ENCODE measurements at places on chromosomes 7 and 10.

GRCh38 chr7:123849855-123850254 lies 4.9 kb downstream of the HYAL4 start:
- no peak for DNase-seq

GRCh38 chr10:101112799-101113594 lies 18.1 kb upstream of the TLX1 start:
- DNase-seq = no peak

DNA sequence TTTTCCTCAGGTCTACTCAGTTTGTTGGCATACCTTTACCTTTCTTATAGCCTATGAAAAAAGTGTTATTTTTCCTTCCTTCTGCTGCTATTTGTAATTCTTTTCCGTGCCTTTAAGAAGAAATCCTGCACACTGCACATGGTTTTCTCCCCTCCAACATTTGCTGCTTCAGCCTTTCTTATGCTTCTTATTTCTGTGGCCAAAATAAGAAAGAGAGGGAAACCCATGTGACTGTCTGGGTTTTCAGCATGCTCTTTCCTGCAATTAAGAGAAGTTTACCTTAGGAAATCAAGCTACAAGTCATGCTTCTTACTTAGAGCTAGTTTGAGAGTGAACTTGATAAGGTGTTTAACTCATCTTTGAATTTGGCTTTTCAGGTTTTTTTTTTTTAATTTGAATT lies 11.0 kb downstream of the TBC1D12 start:
- DNase-seq = no peak

GRCh38 chr10:119431034-119431772 lies 111.3 kb downstream of the RGS10 start:
- DNase-seq = no peak

DNA sequence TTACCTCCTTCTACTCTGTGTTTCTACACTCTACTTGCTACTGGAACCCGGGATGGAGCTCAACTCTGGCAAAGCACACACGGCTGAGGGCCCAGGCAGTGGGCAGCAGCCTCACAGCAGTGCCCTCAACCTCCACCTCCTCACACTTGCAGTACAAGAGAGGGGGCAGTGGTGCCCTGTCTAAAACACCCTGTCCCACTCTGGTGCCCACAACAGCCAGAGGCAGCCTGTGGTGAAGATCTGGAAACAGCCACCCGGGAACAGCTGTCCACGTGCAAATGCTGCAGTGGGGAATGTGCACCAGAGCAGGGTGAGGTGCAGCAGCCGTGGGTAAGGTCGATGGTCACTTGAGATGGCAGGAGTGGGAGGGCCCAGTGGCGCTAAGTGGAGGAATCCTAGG lies 13.7 kb downstream of the MAT1A start:
- no peak for DNase-seq

- DNase-seq = no peak
Observed at GRCh38 chr10:78252286-78252685, 218.6 kb downstream of the RPS24 start.
